Stimulated activated CD4-positive, alpha-beta T cell treated with anti-CD3 and anti-CD28 coated beads, Interleukin-1b, Interleukin-23, amount 100 ng/mL, for 1 hour (primary cell): ENCODE measurements at places on chromosomes 4 and X.

DNA sequence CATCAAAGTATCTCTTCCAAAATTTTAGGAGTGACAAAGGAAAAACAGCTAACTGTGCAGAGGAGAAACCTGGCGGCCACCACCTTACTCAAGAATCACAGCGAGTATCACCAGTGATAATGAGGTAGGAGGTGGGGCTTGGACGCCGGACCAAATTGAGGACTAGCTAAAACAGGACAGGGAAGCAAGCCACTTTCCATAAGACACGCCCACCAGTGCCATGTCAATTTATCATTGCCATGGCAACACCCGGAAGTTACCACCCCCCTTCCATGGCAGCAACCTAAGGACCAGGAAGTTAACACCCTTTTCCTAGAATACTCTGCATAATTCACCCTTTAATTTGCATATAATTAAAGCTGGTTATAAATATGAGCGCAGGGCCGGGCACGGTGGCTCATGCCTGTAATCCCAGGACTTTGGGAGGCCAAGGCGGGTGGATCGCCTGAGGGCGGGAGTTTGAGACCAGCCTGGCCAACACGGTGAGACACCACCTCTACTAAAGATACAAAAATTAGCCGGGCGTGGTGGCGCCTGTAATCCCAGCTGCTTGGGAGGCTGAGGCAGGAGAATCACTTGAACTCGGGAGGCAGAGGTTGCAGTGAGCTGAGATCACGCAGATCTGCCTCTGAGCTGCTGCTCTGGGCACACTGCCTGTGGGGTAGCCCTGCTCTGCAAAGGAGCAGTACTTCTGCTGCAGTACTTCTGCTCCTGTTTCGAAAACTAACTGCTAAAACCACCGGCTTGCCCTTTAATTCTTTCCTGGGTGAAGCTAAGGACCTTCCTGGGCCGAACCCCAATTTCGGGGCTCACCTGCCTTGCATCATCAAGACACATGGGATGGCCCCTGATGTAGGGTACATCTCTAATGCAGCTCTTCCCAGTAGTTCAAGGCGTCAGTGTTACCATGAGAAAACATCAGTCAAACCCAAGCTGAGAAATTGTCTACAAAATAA is 116.7 kb downstream of the HMX1 start:
- DNase-seq, result no peak

- DNase-seq, result no peak
Measured at GRCh38 chrX:69298466-69299140, 133.3 kb upstream of the PJA1 start.

DNA sequence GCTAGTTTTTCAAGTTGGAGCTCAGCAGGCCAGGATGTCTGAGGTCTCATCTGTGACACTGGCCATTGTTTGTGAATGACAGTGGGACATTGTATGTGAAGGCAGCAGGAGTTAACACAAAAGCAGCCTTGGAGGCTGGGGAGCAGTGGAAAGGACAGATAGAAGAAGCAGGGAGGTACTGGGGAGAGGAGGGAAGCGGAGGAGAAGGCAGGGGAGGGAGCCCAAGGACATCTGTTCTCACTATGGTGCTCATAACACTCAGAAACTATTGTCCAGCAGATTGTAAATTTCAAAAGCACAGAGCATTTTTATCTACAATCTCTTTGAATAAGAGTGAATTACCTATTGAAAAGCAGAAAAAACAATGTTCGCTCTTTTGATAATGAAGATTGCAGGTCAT is 253.6 kb upstream of the DIPK2B start:
- DNase-seq, result no peak

- no peak for DNase-seq
Measured at GRCh38 chr4:140056015-140056414, 98.0 kb downstream of the MAML3 start.

DNA sequence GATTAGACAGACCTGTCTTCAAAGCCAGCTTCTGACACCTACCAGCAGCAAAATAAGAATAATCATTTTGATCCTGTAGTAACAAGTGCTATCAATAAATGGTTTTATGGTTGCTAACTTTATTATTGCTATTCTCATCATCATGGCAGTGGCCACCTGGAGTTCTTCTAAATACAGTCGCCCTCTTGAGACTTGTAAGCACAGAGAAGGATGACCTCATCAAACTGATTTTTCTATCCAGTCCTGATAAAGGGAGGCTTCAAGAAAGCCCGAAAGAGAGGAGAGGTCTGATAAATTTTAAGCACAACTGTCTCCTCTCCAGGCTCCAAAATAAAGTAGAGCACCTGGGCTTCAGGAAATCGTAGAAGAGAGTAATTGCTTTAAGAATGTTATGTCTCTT is 286.4 kb downstream of the USP46 start:
- DNase-seq, result no peak

- no peak for DNase-seq
Measured at GRCh38 chrX:132956421-132957210, 1.8 kb downstream of the HS6ST2 start.

GRCh38 chrX:80513625-80514024 is 93.4 kb downstream of the TENT5D start:
- DNase-seq, result no peak
